NAMALWA (cell line): ENCODE measurements at places on chromosomes 1 and 21.

- no peak for DNase-seq
These were observed 39.4 kb downstream of the PTAFR start for GRCh38 chr1:28136922-28137613.

DNA sequence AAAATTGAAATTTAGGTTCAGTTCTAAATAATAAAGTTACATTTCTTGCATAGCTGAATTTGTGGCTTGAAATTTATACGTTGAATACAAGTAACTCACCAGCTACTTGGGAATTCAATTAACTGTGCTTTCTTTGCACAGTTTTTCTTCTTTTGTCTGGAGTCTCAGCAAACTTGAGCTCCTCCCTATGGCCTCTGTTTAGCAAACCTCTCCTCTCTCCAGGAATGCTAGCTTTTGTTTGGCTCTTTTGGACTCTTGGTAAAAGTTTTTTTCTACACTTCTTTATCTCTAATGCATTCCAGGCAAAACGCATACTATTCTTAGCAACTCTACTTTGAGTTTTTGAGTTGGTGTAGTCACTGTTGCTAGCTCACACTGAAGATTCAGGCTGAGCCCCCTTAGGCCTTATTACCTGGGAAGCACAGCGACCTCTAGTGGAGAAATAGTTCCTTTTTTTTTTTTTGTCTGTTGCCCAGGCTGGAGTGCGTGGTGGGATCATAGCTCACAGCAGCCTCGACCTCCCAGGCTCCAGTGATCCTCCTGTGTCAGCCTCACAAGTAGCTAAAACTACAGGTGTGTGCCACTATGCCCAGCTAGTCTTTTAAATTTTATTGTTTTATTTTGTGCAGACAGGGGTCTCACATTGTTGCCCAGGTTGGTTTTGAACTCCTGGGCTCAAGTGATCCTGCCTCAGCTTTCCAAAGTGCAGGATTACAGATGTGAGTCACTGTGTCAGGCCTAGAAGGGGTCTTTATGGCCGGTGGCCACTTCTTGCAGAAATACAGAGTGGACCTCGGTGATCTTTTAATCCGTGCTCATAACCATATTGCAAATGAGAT lies 61.7 kb downstream of the CASQ2 start:
- peak; percentile 62 for DNase-seq

GRCh38 chr1:25744140-25744581 lies 55.8 kb upstream of the SELENON start:
- no peak for DNase-seq

DNA sequence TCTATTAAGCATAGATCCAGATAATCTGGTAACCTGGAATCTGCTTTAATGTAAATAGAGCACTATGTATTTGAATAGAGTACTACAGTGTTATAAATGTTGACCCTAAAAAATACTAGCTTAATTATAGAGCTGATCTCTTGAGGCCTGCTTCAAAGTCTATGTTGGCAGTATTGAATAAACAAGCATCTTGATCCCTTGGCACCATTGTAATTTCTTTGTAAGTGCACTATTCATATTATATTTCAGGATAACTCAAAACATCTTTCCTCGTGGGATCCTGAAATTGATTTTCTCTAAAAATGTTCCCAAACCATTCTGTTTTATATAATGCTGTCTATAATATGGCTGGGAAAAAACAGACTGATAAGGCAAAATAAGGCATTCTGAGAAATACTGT lies 10.8 kb downstream of the CTTNBP2NL start:
- DNase-seq = no peak

DNA sequence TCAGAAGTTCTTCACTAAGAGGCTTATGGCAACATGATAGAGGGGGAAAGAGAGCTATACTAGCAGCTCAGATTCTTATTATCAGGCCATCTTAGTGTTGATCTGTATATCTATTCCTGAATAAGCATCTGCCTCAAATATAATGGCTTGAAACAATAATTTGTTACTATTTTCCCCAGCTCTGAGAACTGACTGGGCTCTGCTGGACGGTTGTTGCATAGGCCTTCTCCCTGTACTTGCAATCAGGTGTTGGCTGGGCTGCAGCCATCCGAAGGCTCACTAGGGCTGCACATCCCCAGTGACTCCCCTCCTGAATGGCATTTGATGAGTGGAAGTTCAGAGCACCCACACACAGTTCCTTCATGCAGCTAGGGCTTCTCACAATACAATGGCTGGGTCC lies 116.0 kb downstream of the PROX1 start:
- no peak for DNase-seq

- DNase-seq = no peak
These were observed 929 bp downstream of the SUMO3 start for GRCh38 chr21:44816761-44817505.
